ENCODE measurements at places on chromosomes 4 and X.

DNA sequence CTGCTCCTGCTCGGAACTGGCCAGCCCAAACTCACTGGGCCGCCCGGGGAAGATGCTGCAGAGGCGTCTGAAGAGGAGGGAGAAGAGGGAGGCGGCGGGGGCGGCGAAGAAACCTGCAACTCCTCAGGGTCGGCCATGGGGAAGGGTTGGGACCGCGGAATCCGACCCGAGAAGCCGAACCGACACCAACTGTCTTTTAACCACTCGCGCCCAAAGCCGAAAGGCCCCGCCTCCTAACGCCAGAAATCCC lies at the start of gene C4orf46:
Gene C4orf46, minus strand, starts transcription at position 223 of the 250 bp plus-strand sequence. Its CDS starts 86 bp downstream, at position 137.
- H3K27me3 ChIP-seq: no peaks in the 10 kb centered on the region
- peak within 1 kb of the TSS; percentile 97 for H3K27ac ChIP-seq
- H3K4me3 ChIP-seq: peak within 1 kb of the TSS; percentile 95

GRCh38 chrX:114962209-114962608 lies 55.2 kb downstream of the IL13RA2 start:
- H3K27ac ChIP-seq: no peak overlapping the region
- H3K4me1 ChIP-seq: no peaks in the 10 kb centered on the region
- no peaks in the 10 kb centered on the region for H3K36me3 ChIP-seq
- no peak for DNase-seq
- H3K27me3 ChIP-seq: no peaks in the 10 kb centered on the region

GRCh38 chrX:48981178-48981577 lies 9.5 kb upstream of the KCND1 start:
- no peaks in the 10 kb centered on the region for H3K27me3 ChIP-seq
- no peak for DNase-seq

DNA sequence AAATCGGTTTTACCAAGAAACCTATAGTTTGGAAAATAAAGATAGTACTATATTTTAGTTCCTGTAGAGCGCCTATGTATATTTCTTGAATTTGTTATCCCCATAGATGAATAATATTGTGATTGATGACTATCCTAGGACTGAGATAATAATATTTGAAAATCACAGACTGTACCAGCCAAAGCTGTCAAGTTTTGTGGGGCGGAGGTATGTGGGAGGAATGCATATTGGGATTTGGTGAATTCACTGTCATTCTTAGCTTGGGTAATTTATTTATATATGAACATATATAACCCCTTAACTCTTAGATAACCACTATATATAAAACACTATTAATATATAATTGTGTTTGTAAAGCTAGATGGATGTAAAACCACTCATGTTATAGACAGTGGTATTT lies 205.5 kb upstream of the ARSJ start:
- H3K27ac ChIP-seq: no peak overlapping the region
- no peaks in the 10 kb centered on the region for H3K27me3 ChIP-seq

DNA sequence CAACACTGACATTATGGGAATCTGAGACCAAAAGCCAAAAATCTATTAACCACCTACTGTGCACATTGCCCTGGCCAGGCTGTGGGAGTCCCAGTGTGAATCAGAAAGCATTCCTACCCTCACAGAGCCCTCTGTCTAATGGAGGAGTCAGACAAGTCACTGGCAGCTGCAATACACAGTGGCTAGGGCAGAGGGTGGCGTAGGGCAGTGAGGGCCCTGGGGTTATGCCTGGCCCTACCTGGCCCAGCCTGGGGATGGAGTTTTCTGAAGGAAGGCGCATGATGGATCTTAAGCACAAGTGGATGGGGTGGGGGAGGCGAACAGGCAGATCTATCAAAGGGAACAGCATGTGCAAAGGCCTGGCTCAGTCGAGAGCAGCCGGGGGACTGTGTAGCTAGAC lies 10.8 kb downstream of the JAKMIP1 start:
- H3K27me3 ChIP-seq: no peaks in the 10 kb centered on the region
- no peaks in the 10 kb centered on the region for H3K36me3 ChIP-seq
- no peak overlapping the region for H3K27ac ChIP-seq
- no peaks in the 10 kb centered on the region for H3K4me1 ChIP-seq

GRCh38 chr4:87026800-87027495 lies 92.1 kb downstream of the AFF1 start:
- DNase-seq: no peak
- no peaks in the 10 kb centered on the region for H3K27me3 ChIP-seq
- no peaks in the 10 kb centered on the region for H3K4me1 ChIP-seq

- H3K27me3 ChIP-seq: no peaks in the 10 kb centered on the region
- H3K36me3 ChIP-seq: no peaks in the 10 kb centered on the region
Measured at GRCh38 chr4:12126474-12126873, 697.8 kb upstream of the HS3ST1 start.

GRCh38 chrX:97751735-97752134 lies 868.0 kb downstream of the RPA4 start:
- no peaks in the 10 kb centered on the region for H3K27me3 ChIP-seq
- no peaks in the 10 kb centered on the region for H3K4me1 ChIP-seq
- no peak for DNase-seq
- no peaks in the 10 kb centered on the region for H3K36me3 ChIP-seq
- no peak overlapping the region for H3K4me3 ChIP-seq

GRCh38 chrX:99353412-99353811 lies 1056.7 kb downstream of the PCDH19 start:
- H3K27ac ChIP-seq: no peak overlapping the region
- H3K4me1 ChIP-seq: no peaks in the 10 kb centered on the region
- H3K27me3 ChIP-seq: no peaks in the 10 kb centered on the region
- H3K4me3 ChIP-seq: no peak overlapping the region
- no peaks in the 10 kb centered on the region for H3K36me3 ChIP-seq

- DNase-seq: no peak
- H3K4me1 ChIP-seq: no peaks in the 10 kb centered on the region
- no peak overlapping the region for H3K4me3 ChIP-seq
- peaks cover 2% of the 10 kb centered on the region for H3K36me3 ChIP-seq
- no peaks in the 10 kb centered on the region for H3K27me3 ChIP-seq
Measured at GRCh38 chrX:46477435-46477834, 67.8 kb downstream of the ZNF674 start.

All from thymus (tissue), 14 donors.